ENCODE measurements at places on chromosomes 12 and 14. TPM values are rescaled to one million over a fixed set of nuclear protein-coding genes. Genes with fewer than 3 reads are reported as not detected.

DNA sequence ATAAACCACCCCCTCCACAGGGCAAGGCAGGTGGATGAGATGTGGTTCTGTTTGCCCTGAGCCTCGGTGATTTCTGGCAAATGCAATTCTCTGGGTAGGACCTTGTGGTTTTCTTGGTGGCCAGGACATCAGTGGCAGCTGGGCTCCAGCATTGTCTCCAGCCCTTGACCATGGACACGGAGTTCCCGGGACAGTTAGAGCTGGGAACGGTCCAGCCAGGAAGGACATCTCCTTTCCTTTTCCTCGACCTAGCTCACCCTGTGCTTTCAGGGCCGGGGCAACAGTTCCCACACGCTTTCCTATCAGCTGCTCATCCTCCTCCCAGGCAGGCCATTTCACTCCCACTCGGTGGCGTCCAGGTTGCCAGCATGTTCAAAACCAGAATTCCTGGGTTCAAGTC lies 9.2 kb downstream of the SERPINA4 start:
- no peak for DNase-seq

GRCh38 chr12:14043776-14044175 lies 62.4 kb upstream of the GRIN2B start:
- no peak for DNase-seq

DNA sequence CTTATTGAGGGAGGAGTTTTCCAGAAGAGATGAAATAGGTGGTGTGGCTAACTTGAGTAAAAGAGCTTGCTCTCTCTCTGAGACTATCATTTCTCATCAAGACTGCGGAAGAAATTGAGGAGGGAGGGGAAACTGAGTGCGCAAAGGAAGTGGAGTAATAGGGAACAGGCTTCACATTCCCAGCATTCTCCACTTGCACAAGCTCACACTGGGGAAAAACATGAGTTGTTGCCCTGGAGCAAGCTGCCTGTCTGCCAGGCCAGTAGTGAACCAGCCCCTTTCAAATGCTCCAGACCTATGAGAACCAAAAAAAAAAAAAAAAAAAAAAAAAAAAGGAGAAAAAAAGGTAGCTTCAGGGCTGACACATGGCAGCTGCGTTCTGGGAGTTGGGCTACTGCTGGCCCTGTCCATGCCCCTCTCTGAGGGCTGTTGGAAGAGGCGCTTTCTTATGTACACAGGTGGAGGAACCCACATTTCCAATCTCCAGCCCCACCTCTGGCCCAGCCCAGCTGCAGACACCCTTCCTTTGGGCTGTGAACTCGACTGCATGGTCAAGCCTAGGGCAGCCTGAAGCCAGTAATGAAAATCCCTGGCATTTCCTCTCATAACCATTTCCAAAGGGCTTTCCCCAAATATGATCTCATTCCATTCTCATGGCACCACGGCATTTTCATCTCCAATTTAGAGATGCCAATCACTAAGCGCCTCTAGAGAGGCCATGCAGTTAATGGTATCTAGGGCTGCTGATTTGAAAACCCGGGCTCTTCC lies 32.5 kb upstream of the EMP1 start:
- DNase-seq: no peak

GRCh38 chr14:24710403-24711112 lies 76.6 kb upstream of the GZMB start:
- DNase-seq: peak; percentile 64

- no peak for DNase-seq
Observed at GRCh38 chr12:53224061-53224896, 7.7 kb downstream of the RARG start.

DNA sequence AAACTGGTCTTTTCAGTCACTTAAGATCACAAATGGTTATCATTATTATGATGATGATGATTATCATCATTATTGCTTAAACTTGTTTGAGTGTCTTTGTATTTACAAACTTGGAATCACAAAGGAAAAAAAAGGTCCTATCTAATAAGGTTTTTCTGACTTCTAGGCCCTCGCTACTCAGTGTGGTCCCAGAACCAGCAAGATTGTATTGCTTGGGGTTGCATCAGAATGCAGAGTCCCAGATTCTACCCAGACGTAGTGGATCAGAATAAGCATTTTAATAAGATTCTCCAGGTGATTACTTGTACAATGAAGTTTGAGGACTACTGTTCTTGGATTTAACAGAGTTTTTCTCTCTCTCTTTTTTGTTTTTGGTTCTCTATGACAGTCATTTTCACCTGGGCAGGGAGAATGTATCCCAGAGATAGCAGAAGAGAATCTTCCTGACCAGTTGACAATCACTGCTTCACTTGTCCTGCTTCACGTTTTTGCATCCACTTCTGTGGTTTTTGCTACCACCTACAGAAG lies 29.3 kb upstream of the PPP1R12A start:
- DNase-seq: no peak

DNA sequence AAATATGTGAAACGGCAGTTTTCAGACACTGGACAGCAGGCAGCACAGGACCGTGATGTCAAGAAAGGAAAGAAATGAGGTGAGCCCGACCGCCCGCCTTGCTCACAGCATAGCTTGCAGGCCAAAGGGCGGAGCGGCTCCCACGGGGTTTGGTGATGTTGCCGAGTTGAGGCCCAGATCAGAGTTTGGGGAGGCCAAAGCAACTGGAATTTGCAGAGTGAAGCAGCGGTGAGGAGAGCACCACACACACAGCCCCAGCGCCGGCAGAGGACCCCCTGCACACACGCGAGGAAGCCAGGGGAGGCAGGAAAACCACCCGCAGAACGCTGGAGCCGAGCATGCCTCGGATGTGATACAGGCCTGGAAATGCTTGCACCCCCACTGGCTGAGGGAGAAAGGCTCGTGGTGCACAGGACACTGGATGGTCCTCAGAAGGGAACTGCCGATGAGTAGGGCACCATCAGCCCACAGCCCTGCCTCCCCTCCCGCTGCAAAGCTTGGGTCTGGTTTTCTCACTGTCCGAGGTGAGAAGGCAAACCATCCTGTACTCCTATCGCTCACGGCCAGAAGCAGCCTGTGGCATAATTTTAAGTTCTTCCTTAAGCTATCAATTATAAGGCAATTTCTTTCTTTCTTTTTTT lies 25.7 kb upstream of the PLD4 start:
- peak; percentile 68 for DNase-seq

DNA sequence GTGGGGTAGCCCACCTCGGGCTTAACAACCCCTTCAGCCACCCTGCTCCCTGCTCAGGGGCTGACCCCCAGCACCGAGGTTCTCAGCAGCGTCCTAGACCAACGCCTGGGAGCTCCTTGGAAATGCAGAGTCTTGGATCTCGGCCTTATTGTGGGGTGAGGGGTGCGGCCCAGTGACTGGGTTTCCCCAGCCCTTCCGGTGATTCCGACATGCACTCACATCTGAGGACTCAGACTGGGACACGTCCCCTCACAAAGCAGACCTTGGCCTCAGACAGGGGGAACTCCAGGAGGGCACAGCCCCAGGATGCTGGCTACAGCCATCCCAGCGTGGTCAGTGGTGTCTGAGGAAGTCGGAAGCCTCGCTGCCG lies 117.7 kb downstream of the RFLNA start:
- no peak for DNase-seq

GRCh38 chr14:85454226-85454813 lies 75.6 kb upstream of the FLRT2 start:
- DNase-seq: no peak

- no peak for DNase-seq
Observed at GRCh38 chr14:96486705-96487104, 15.5 kb upstream of the PAPOLA start.

DNA sequence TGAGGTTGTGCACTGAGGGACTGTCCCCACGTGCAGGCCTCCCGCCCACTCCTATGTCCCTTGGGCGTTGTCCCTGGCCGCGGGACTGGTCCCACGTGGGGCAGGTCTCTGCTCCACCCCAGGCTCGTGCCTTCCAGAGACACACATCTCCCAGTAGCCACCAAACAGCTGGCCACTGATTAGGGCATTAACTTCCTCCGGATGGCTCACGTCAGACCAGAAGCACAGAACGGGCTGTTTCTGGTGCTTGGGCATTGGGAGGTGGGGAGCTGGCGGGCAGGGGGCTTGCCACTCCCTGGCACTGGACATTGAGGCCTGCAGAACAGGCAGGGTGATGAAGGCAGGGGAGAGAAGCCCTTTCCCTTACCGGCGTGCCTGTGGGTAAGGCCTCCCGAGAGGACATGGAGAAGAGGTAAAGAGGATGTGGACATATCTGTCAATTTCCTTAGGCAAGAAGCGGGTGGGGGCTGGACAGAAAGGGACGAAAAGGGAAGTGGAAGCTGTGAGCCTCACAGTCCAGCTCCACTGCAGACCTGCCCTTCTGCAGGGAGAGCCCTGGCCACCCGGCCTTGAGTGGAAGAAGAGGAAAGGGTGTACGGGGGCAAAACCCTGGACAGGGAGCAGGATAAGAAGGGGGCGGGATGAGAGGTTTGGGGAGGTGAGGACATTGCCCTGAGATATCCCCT lies 101.2 kb downstream of the NINJ2 start:
- no peak for DNase-seq

GRCh38 chr12:67468549-67469245 lies 179.8 kb upstream of the DYRK2 start:
- no peak for DNase-seq

GRCh38 chr12:72203764-72204335 lies 68.3 kb upstream of the TRHDE start:
- no peak for DNase-seq

GRCh38 chr14:76781648-76782051 lies 20.4 kb downstream of the VASH1 start:
- no peak for DNase-seq

DNA sequence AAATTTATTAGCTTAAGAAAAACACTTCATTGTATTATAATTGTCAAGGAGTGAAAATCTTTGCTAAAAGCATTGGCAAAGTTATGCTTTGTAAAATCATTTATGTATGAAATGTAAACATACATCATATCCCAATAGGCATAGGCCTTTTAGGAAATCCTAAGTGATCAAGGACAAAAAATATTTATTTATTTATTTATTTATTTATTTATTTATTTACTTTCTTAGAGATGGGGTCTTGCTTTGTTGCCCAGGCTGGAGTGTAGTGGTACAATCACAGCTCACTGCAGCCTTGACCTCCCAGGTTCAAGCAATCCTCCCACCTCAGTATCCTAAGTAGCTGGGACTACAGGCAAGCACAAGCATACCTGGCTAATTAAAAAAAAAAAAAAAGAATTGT lies 32.0 kb upstream of the DLGAP5 start:
- DNase-seq: no peak

DNA sequence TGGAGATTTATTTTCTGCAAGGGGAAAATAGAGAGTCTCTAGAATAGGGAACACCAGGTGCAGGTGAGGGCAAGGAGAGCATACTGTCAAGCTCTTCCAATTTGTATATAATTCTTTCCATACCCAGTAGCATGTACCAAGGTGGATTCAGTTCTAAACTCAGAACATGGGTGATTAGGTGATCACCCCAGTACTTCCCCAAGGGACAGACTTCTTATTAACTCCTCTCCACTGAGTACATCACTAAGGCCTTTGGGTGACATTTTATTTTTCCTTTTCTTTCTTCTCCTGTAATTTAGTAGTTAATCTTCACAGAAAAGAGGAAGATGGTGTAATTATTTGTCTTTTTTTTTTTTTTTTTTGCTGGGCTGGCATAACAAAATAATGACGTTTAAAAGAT lies 54.2 kb downstream of the DIP2B start:
- no peak for DNase-seq

- no peak for DNase-seq
Observed at GRCh38 chr14:75070383-75070782, 942 bp downstream of the ZC2HC1C start.

GRCh38 chr12:120972870-120973543 lies 5.3 kb upstream of the HNF1A start:
- DNase-seq: no peak

GRCh38 chr12:124279315-124279714 lies 15.6 kb upstream of the RFLNA start:
- DNase-seq: no peak

DNA sequence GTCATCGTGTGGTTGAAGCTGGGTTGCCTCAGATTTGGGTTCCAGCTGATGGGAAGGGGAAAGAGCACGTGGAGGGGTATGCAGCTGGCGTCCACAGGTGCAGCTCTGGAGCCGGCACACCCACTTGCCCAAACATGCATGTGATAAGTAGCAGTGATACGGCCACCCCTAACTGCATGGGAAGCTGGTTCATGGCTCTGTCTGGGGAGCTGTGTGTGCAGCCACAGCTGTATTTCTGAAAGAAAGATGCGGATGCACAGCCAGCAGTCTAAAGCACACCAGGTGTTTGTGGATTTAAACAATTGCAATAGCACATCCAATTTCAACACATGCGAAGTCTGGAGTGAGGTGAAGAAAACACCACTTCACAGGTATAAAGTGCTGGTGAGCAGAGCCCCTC lies 181.4 kb downstream of the EFCAB11 start:
- no peak for DNase-seq

GRCh38 chr12:23887055-23887835 lies 62.2 kb downstream of the SOX5 start:
- DNase-seq: no peak

The SLC7A8 gene
- total RNA-seq: 7.9 TPM

The ALDH2 gene
- 55.2 TPM for total RNA-seq

The SYNDIG1L gene
- total RNA-seq: 1.5 TPM

The LRP1-AS gene
- total RNA-seq: not detected

The SLCO1B1 gene
- total RNA-seq: not detected

The LRTM2 gene
- total RNA-seq: 14.6 TPM

The ARHGAP9 gene
- total RNA-seq: 52.0 TPM

The STON2 gene
- 278 TPM for total RNA-seq

The CCDC38 gene
- total RNA-seq: not detected

The GARIN6 gene
- not detected for total RNA-seq

The GLS2 gene
- 0.91 TPM for total RNA-seq

The TIGAR gene
- total RNA-seq: 20.7 TPM

The RNFT2 gene
- 55.8 TPM for total RNA-seq

All from glutamatergic neuron (in vitro differentiated cells).